ENCODE measurements at places on chromosomes 5 and 9.

- DNase-seq: no peak
These were observed 304.8 kb upstream of the PANK3 start for GRCh38 chr5:168883991-168884390.

GRCh38 chr5:151015974-151016587 is 4.3 kb upstream of the GPX3 start:
- no peak for DNase-seq

DNA sequence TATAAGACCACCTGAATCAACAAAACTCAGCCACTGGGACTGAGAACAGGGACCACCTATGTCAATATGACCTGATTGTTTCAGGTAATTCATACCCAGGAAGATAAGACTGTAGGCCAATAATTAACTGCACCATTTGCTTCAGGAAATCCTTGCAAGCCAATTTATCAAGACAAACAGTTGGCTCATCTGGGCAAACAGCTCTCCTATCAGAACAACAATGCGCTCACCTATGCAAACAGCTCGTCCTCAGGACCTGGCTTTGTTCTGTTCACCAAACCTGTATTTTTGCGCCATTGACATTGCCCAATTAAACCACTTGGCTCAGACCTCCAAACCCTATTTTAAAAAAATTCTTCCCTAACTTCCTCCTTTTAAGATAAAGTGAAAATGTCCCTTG is 92.3 kb upstream of the MARCHF11 start:
- DNase-seq: peak; percentile 44

DNA sequence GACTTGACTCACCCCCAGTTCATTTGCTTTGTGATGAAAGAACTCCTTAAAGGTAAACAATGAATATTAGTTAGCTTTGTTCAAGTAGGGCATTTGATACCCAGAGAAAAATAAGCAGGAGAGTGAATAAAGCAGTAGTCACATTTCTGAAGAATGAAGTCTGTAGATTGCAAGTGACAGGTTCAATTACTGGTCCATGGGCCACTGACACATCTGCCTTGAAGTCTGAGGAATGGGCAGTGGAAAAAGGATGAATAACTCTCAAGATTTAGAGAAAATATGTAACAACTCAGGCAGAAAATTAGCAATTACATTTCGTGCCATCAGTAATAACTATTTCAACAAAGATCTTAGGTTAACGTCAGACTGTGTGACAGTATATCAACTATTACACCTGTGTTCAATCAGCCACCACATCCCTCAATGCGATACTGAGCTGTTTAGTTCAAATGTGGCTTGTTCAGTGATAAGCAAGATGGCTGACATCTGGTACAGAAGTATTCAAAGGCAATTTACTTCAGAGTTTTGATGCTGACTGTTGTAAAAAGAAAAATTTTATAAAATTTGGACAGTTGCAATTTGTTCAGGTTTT is 1890.7 kb upstream of the NUDT12 start:
- DNase-seq: no peak

DNA sequence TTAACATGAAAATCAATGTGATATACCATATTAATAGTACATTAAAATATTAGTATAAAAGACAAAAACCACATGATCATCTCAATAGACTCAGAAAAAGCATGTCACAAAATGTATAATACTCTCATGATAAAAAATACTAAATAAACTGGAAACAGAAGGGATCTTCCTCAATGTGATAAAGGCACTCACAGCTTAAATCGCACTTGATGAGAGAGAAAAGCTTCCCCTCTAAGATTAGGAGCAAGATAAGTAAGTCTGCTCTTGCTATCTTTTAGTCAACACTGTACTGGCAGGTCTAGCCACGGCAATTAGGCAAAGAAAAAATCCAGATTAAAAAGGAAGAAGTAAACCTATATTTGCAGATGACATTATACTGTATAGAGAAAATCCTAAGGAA is 21.8 kb upstream of the MSH3 start:
- no peak for DNase-seq

DNA sequence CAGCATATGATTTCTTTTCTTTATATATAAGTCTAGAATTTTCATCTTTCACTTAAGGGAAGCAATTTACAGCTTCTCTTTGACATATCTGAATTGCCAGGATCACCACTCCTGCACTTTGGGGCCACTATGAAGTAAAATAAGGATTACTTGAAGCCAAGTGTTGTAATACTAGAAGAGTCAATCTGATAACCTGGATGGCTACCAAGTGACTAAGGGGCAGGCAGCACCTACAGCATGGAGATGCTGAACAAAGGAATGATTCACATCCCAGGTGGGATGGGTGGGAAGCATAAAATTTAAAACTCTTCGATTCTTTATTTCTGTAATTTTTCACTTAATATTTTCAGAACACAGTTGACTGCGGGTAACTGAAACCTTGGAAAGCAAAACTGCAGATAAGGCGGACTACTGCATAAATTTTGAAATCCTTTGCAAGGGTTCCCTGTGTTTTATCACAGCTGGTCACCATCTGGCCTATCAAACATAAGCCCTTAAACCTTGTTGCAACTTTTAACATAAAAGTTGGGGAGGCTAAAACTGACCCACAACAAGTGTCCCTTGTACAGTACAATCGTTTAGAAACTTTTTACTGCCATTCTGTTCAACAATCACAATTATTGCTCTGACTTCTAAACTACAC is 31.2 kb downstream of the NR3C1 start:
- DNase-seq: no peak

- no peak for DNase-seq
These were observed 235.2 kb downstream of the NR3C1 start for GRCh38 chr5:143168171-143168741.

DNA sequence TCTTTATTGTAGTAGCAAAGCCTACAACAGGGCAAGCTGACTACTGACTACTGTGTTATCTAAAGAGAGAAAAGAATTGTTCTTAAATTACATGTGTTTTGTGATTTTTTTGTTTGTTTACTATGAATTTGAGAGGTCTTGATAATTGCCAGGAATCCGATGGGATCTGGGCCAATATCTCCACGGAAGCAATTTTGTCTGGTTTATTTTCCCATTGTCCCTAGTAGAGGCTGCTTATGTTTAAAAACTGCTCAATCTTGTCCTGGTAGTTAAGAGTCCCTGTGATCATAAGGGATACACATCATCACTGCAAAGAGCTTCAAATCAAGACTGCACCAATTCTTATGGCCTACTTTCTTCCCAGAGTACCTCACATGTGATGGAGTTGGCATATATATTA is 94.4 kb downstream of the GLDC start:
- no peak for DNase-seq

- peak; percentile 88 for DNase-seq
These were observed 441.6 kb downstream of the CETN3 start for GRCh38 chr5:89967771-89968444.

DNA sequence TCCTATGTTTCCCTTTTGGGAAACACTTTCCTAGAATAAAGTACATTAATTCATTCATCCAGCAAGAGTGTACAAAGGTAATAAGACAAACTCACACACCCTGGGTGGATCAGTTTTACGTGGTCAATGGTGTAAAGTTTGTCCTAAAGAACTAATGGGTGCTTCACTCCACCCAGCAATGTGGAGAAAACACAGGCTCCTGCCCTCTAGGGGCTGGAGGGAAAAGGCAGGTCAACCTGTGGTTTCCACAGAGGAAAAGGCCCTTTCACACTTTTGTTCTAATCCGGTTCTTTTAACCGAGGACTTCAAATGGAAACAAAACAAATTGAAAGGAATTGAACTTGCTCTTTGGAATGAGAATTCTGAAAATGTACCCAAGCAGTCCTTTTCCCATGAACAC is 80.9 kb upstream of the SPOCK1 start:
- DNase-seq: no peak

GRCh38 chr9:104911032-104911607 is 16.8 kb downstream of the ABCA1 start:
- no peak for DNase-seq

GRCh38 chr5:117332341-117332740 is 757.7 kb upstream of the SEMA6A start:
- no peak for DNase-seq

GRCh38 chr5:135438636-135439221 is 8.4 kb downstream of the DCANP1 start:
- no peak for DNase-seq

DNA sequence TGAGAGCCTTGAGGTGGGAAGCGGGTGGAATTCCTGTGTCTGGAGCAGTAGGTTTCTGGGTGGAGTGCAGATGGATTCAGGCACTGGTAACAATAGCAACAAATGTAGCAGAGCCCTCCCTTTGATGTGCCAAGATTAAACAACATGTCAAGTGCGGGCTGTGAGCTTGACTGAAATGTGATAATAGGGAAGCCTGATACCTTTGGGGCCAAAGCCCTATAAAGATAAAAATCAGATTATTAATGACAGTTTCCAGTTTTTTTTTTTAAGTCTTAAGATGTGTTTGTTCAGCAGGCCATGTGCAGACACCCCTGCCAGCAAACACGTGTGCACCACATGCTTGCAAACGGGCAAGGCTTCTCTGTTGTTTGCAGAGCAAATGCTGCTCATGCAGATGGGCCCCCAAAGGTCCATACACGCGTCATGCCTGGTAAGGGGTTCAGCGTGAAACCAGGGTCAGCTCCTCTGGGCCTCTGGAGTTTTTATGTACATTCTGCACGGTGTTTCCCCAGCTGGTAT is 193.2 kb downstream of the GADD45G start:
- no peak for DNase-seq

GRCh38 chr5:158060212-158060611 is 201.3 kb upstream of the CLINT1 start:
- no peak for DNase-seq

DNA sequence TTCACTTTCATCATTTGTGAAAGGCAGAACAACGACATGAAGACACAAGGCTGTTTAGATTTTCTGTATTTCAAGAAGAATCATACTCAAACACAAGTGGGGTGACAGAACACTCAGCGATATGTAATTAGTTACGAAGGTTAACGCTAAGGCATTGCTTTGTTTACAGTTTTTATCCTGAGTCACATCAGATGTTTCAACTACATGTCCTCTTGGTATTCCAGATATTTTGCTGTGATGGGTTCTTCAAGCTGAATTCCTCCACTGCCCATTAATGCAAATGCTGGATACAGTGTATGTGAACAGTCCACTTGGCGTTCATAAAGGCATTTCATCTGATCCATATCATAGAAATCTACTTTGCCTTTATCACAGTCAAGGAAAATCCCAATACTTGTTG is 43.4 kb downstream of the TRIM36 start:
- DNase-seq: no peak

DNA sequence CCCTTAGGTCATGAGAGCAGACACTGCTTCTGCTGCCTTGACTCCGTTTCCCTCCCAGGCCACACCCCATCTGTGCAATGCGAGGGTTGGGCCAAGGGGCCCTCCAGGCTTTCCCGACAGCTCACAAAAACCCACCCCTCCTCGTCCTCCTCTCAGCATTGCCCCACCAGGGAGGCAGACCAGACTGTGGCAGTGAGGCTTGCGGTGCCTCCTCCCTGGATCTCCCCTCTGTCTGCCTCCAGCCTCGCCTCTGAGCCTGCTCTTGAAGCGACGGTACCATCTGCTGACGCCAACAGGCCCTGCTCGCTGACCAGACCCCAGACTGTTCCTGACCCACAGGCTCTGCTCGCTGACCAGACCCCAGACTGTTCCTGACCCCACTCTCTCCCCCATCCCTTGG is 99.2 kb upstream of the CACNA1B start:
- no peak for DNase-seq

DNA sequence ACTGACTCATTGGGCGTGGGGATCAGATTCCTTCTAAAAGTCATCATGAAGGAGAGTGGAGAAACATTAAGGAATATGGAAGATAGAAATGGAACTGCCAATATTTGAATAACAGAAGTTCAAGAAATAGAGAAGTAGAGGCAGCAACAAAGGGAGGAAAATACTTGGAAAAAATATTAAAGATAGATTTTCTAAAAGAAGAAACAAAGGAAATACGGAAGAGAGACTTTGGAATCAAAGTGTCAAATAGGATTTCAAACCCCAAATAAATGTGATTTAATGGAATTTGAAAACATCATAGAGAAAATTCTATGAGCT is 605.1 kb upstream of the KLF4 start:
- no peak for DNase-seq

DNA sequence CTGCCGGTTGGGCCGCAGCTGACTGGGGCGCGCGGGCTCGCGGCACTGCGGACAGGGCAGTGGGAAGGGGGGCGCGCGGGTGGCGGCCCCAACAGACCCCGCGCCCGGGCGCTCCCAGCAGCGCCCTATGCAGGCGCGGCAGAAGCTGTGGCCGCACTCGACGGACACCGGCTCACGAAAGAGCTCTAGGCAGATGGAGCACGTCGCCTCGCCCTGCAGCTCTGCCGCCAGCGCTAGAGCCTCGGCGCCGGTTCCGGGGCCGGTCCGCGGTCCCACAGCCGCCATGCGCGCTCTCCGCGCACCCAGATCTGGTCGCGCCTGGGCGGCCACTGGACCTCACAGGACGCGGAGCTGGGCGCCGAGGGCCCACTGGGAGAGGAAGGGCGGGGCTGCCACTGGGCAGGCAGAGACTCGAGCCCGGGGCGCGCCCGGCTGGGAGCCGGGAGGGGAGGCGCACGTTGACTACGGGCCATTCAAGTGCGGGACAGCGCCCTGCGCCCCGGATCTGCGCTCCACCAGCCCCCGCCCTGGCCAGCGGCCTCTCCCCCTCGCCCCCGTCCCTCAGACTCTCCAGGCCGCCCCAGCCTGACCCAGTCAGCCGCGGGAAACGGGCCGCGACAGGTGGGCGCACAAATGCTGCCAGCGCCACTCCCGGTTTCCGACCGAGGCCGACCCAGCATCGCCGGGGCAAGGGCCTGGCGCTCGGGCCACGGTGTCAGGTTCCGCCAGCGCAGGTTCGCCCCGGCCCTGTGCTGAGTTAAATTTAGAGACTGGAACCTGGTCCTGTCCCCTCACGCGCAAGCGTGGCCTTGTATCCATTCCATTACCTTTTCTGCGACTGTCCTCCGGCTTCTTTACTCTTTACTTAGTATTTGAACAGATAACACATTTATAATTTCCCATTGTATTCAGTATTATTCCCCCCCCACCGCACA is at the start of gene TRIM7:
Gene TRIM7 (minus strand): TSS at position 371 of the 935 bp plus-strand sequence. CDS start 86 bp downstream, at position 285.
- DNase-seq: no peak

DNA sequence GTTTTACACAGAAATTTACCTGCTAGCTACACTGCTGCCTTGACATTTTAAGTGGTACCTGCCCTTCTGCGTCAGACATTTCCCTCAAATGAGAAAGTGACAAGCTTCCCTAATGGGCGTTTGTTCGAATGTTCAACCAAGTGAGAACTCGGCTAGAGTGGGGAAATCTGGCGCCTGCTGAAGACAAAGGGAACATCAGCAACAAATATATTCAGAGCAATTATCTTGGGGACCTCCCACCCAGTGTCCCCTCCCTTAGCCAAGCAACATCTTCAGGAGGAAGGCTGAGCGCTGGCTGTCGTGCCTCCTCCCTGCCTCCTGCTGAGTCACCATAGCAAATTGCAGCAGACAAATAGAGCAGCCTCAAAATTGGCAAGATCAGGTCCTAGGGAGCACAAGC is 57.1 kb downstream of the MFAP3 start:
- DNase-seq: no peak

GRCh38 chr9:132019702-132020101 is 60.0 kb downstream of the MED27 start:
- no peak for DNase-seq

GRCh38 chr9:123753669-123754258 is 176.2 kb downstream of the DENND1A start:
- DNase-seq: no peak
